ENCODE measurements at places on chromosomes 6 and 20.

- no peak for DNase-seq
Observed at GRCh38 chr6:131039345-131039680, 23.7 kb downstream of the EPB41L2 start.

DNA sequence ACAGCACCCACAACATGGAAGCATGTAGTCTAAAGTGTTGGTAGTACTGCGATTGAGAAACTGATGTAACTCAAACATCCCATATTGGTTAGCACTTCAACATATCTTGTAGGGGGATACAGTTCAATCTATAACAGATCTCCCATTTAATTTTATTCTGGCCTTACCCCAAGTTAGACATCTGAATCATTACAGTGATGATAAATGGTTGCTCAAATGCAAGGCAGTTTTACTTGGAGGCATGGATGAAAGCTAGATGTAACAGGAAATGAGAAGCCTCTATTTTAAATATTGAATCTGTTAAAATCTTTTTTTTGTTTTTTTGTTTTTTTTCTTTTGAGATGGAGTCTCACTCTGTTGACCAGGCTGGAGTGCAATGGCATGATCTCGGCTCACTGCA, 44.2 kb upstream of the FAM50B start:
- DNase-seq = no peak

- no peak for DNase-seq
Observed at GRCh38 chr20:51768759-51769517, 748 bp upstream of the ATP9A start.

DNA sequence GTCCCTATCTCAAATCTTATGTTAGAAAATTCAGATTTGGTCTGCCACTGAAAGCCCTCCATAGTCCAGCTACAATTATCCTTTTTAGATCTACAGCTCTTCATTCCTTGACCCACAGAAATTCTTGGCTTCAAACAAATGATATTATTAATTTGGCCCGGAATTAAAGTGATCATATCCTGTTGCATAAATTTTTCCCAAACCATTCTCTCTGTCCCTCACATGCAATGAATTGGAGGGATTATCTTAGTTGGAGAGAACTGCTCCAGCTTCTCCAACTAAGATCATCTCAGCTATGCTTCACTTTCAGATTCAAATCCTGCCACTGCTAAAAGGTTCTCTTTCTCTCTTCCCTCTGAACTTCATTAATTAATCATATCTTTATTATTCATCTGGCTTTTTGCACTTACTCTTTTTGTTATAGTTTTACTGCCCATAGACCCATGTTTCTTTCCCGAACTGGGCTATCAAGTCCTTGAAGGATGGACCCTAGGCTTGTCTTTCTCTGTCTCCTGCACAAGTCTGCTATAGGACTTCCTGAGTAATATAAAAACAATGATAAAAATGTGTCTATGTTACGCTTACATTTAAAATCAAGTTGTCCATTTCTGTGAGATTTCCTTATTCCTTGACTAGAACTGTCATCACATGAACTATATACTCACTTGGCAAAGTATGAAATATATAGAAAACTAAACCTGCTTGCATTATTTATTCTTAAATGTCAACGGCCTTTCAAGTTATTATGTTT, 493.9 kb upstream of the MARCKS start:
- no peak for DNase-seq

- DNase-seq = no peak
Observed at GRCh38 chr6:149270616-149271015, 46.9 kb upstream of the TAB2 start.
